ENCODE measurements at places on chromosomes 12 and 14. TPM values are rescaled to one million over a fixed set of nuclear protein-coding genes. Genes with fewer than 3 reads are reported as not detected.

DNA sequence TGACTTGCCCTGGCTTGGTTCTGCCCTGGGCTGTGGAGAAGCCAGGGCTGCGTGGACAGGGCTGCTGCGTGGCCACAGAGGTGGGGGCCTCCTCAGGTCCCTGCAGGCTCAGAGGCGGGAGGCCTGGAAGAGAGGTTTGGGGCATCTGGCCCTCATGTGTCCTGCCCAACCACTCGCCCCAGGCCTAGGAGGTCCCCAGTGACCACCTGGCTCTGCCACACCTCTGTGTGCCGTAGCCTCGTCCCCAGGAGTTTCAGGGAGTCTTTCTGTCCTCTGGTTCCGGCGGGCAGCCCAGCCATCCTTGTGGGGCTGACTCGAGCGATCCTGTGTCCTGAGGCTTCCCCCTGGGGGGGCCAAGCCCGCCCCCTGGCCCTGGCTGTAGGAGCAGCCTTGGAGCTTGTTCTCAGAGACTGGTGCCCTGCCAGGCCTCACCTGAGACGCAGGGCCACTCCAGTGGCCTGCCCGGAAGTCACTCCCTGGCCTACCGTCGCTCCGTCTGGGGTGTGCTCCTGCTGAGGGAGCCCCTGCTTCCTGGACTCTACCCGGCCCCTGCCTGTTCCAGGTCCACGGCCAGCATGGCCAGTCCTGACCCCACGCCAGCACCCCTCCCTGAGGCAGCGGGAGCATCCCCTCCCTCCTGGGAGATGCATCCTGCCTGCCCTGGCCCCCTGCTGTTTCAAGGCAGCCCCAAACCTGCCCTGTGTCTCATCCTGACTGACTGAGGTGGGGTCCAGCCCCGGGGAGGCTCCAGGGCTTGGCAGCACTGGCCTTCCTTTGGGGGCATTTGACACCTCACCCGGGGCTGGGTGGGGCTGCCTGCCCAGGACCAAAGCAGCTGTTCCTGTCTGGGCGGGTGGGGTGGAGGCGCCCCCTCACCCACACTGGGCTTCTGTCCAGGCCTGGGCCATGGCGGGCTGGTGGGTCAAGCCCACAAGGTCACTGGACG, 13.9 kb downstream of the ASPG start:
- peak; percentile 24 for DNase-seq

GRCh38 chr12:22729957-22730443, 105.0 kb downstream of the ETNK1 start:
- no peak for DNase-seq

Gene G2E3
- total RNA-seq: 7.7 TPM

GRCh38 chr12:130818272-130818634, 20.8 kb downstream of the STX2 start:
- DNase-seq: no peak

GRCh38 chr12:27988594-27989233, 16.2 kb upstream of the PTHLH start:
- no peak for DNase-seq

DNA sequence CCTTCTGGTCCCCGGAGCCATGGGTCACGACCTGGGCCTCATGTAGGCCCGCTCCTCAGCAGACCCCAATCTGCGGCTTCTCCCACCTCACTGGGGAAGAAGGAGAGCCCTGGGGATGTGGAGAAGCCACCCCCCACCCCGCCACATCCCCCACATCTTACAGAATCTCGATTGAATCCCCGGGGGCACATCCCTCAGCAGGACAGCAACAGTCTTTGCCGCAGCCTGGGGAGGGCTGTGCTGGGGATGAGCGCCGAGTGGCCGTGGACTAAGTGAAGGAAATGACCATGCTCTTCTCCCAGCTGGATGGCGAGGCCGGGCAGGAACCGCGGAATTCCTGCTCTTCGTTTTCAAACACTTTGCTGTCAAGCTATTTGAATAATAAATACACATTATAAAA, 169.0 kb upstream of the RTL1 start:
- DNase-seq: no peak

DNA sequence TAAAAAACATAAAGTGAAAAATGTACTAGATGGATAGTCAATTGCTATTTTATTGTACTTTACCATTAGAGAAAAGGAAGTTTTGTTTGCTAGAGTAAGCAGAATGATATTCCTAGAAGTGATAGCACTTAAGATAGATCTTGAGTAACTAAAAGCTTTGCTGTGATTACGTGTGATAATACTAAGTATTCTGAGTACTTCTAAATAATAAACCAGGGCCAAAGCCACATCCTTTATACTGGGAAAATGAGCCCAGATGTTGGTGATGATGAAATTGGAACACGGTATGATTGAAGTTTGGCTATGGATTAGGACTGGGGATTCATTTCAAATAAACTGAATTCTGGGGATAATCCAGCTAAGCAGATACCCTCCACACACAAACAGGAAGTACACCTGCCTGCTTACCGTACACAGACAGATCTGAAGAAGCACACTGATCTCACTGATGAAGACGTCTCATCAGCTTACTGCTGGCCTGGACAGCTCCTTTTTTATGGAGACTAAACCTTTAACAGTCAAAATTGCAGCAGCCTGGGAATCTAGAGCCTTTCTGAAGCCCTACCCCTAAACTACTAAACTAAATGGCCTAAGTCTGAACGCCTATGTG, 199.8 kb downstream of the LRFN5 start:
- no peak for DNase-seq

DNA sequence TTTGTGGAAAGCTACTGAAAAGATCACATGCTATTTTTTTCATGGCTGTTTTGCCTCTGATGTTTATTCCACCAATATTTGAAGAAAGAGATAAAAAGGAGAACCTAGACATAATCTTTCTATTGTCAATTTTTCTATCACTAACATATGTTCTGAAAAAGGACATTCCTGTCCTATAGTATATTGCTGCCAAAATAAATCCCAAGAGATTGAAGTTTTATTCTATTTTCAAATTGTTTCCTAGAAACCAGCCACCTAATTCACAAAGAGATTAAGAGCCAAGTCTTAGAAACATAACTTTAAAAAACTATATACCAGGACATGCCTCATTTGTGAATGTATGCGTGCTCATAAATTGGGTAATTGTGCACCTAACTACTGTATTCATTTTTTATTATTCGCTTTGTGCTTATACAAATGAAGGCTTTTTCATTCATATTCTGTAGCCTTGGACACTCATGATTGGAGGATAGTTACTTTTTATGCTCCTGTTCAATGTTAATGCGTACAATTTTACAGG, 200.7 kb downstream of the FUT8 start:
- no peak for DNase-seq

DNA sequence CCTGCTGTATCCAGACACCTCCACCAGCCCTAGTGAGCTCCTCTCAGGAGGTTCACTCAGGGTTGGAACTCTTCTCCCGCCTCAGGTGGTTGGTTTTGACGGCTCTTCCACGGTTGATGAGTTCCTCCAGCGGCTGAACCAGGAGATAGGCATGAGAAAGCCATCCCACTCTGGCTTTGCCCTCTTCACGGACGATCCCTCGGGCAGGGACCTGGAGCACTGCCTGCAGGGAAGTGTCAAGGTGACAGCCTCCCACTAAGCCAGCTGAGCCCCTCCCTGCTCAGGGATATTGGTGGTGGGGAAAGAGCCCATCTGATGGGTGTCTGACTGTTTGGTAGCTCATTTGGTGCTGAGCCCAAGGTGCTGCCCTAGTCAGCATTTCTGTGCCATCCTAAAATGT, 20.4 kb downstream of the PIGH start:
- no peak for DNase-seq

Gene TAS2R14
- total RNA-seq: 0.45 TPM

Gene STAC3
- 1.4 TPM for total RNA-seq

DNA sequence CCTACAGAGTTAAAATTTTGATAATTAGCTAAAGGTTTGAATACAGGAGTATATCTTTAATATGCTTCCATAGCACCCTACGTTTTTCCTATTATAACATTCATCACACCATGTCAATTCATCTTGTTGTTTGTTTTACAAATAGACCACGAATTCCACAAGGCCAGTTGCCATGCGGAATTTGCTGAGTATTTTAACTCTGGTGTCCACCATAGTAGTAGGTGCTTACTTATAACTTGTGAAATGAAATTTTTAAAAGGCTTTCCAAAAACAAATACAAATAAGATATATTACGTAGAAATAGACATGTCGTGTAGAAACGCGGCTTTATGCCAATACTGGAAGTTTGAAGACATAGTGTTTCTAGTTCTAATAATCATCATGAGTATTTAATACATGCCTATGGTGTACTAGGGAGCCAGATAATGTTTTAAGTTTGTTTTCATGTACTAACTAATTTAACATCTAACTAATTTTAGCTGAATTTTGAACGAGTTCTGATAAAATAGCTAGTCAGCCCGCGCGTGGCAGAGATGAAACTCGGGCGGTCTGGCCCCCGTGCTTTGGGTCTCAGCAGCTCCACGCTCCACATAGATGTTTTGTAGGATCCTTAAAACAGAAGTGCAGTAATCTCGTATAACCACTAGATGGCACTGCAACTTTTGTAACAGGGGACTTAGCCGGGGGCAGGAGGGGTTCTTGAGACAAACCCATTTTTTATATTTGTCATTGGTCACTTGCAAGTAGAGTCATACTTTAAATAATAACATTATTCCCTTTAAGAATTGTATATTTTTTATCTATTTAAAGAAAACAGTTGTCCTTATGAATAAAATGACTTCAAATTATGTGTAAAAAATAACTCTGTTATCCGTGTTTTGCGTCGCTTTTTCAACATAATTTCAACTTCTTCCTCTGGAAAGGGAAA, 10.2 kb downstream of the CD69 start:
- DNase-seq: peak; percentile 30

- DNase-seq: no peak
These were observed 115.9 kb downstream of the MED13L start for GRCh38 chr12:116161588-116161987.

Data from left ventricle myocardium superior (tissue), 1 donor.